Pulmonary artery endothelial cell (primary cell): ENCODE measurements at places on chromosomes 5 and 9.

DNA sequence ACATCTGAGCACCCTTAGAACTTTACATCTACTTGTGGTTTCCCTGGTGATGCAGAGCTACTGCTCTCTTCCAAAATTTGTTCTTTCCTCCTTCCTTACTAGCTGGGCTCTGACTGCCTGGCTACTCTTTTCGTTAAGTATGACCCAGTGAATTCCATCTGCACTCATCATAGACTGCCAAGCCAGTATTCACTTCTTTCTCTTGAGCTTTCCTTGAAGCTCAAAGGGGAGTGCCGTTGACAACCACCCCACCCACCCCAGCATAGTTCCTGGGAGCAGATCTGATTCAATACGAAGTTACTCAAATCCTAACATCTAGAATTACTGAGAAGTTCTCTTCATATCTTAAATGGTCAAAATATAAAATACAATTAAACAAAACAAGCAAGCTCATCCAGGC is 190.5 kb downstream of the ADAMTS12 start:
- DNase-seq = no peak

DNA sequence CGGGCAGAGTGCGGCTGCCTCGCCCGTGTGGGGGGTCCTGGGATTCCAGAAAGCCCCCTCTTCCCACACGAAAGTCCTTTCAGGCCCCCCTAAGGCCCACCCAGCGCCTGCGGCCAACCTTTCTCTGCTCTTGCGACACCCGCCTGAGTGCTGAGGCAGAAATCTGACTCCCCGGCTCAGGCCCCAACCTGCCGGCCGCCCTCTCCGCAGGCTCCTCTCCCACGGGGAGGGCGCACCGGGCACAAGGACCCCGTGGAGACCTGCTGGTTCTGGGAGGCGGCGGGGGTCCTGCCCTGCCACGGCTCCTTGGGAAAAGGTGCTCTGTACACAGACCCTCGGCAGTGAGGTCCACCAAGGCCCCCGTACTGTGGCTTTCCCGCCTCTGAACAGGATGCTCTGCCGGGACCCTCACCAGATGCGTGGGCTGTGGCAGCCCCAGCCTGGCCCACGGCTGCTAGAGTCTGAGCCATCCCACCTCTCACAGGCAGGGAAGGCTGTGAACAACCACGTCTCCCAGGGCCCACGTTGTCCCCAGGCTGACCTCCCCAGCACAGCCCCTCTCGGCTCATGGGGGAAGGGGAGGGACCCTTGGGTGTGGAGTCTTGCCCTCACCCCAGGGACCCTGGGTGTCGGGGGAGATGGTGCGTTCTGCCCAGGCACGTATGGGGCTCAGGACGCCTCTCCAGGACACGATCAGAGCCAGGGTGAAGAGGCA is 41.5 kb upstream of the EGFL7 start:
- DNase-seq = no peak

DNA sequence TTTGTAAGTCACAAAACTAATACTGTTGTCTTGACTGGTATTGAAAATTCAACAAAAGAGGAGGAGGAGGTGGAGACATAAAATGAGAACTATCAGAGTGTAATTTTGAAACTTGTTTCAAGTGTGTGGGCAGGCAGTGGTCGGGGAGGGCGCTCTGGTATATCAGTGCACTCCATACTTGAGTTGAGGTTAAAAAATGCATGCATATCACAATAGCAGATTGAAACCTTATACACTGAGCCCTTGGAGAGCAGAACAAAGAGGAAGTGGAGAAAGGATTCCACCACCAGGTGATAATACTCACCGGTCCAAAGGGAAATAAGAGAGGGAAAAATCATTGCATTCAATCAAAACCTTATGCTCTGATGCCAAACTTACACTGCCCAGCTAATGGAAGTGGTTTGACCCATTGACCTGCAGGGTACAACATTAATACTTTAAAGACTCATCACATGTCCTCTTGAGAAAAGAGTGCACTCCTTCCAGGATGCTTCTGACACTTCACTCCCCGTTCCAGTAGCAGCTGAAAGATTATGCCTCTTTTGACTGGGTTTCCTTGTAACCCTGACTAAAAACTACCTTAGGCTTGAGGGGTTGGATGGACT is 79.5 kb upstream of the FAM169A start:
- DNase-seq = no peak

GRCh38 chr9:82651474-82651873 is 411.5 kb downstream of the RASEF start:
- DNase-seq = no peak

DNA sequence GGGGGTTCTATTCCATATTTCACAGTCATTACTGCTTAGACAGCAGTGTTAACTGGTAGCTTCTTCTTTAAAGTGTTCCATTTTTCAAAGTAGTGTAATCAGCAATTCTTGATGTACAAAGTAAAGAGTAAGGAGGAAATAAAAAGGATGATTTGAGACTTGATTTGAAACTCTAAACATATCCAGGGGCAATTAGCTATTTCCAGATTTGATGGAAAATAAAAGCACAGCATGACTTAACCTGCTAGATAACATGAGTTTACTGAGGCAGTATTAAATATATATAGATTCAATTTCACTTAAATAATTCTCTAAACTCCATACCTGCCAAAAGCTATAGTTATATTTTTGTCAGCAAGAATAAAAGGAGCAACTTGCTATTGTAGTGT is 29.8 kb downstream of the NR2F1 start:
- no peak for DNase-seq

DNA sequence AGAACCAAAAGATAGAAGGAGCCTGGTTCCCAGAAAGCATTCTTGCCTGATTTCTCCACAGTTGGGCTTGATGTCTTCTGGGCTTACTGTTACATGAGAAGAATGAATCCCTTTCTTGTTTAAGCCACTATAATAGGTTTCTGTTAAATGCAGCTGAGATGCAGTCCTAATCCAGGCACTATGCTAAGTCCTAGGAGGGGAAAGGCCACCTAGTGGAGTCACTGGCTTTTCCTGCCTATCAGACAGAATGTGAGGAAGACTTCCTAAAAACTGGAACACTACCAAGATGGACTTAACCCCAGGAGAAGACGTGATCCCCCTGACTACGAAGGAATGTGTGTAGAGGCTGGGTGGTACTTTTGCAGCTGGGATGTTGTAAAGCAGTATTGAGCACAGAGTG is 34.3 kb upstream of the FSD1L start:
- DNase-seq = no peak

DNA sequence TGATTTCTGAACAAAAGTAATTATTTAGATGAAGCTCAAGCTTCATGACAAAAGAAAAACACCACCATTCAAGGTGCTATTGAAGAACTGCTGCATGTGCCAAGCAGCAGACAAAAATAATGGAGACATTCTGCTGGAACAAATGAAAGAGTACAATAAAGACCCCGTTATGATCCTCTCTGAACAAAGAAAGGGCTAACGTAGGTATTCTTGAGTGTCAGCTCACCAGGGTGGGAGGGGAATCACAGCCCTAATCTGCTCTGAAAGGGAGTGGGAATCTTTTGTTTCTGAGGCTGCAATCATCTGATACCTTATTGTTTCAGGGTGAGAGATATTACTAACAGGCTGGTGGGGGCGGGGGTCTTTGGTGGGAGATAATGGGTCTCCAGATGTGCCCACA is 15.4 kb downstream of the CEMIP2 start:
- no peak for DNase-seq

DNA sequence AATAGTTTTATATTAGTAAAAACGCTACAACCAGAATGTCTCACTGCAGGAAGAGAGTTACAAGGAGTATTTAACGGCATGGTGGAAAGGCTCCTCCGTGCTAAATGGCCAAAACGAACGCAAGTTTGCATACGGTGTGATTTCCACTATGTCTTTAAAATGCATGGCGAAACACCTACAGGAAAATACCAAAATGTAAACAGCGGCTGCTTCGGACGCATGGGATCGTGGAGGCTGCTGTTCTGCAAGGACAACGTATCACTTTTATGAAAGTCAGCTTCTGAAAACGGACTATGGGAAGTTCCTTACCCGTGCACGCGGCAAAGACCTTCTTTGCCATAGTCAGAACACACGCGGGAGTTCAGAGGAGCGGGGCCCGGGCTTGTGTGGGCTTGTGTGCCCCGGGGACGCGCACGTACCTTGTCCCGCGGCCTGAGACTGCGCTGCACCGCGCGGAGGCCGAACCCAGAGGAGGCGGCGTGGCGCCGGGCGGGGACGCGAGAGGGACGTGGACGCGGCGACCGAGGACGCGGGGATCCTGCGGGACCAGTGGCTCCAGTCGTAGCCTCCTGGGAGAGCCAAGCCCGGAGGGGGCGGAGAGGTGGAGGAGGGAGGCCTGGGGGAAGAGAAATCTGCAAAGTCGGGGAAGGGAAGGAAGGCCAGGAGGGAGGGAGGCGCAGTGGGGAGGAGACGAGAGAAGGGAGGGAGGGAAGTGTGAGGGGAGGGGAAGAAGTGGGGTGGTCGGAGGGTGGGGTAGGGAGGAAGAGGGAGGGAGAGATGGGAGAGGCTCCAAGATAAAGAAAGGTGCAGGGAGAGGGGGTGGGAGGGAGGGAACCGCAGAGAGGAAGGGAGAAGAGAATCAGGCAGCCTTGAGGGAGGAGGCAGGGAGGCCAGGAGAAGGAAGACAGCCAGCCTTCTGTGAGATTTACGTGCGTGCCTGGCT is at the start of gene CMBL:
TSS of gene CMBL (minus strand) at position 697 of the 943 bp plus-strand sequence. CDS start 17,140 bp downstream, outside the sequence.
- no peak for DNase-seq

GRCh38 chr5:39774605-39775004 is 349.8 kb upstream of the DAB2 start:
- no peak for DNase-seq

GRCh38 chr9:98094851-98095250 is 24.2 kb downstream of the TRIM14 start:
- no peak for DNase-seq

DNA sequence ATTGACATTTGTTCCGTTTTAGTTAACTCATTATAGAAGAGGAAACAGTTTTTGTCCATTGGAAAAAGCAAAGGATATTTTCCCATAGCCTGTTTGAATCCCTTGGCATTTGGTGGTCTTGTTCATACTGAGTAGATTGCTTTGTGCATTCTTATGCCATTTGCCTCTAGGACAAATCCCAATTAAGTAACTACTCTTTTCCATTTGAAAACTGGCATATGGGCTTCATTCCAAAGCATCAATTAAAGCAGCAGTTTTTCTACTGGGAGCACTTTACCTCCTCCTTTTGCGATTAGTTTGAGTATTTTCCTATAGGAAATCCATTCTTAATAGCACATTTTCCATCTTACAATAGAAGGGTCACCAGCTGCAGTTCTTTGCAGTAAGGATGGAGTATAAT is 31.2 kb downstream of the GPR21 start:
- no peak for DNase-seq

GRCh38 chr5:158725297-158725851 is 374.3 kb downstream of the EBF1 start:
- DNase-seq = no peak

- no peak for DNase-seq
Observed at GRCh38 chr9:87324613-87325194, 173.0 kb upstream of the DAPK1 start.

DNA sequence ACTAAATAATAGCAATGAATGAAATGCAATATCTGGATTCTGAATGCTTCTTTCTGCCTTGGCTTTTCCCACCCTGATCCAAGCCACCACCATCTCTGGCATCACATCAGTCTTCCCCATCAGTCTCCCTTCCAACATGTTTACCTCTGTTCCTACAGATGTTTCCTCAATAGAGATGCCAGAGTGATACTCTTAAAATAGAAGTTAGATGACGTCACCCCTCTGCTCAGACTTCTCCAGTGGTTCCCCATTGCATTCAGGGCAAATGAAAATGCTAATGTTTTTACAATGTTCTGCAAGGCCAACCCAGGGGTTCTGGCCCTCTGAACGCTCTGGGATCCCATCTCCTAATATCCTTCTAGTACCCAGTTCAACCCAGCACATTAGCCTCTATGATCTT is 305.8 kb downstream of the TRIM32 start:
- no peak for DNase-seq

GRCh38 chr9:91043811-91044175 is 242.2 kb downstream of the SYK start:
- DNase-seq = no peak

- DNase-seq = no peak
Observed at GRCh38 chr5:54589786-54590185, 72.2 kb downstream of the SNX18 start.

DNA sequence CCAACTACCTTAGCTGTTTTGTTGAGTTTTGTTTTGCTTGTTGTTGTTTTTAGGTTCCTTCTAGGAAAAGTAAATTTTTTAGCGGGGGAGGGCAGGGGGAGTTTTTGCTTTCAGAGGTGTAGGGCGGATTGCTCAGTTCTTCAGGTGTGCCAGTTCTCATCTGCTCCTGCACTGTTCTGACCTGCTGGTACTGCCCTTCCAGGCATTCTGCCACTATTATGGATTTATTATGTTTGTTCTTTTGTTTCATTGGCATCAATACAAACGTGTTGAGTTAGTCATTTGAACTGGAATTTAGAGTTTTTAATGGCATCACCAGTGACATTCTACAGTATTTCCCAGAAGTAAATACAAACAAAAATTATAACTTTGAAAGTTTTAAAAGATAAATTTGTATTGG is 26.0 kb downstream of the ERCC6L2 start:
- DNase-seq = no peak

- no peak for DNase-seq
Observed at GRCh38 chr5:24161559-24161958, 483.2 kb downstream of the CDH10 start.

DNA sequence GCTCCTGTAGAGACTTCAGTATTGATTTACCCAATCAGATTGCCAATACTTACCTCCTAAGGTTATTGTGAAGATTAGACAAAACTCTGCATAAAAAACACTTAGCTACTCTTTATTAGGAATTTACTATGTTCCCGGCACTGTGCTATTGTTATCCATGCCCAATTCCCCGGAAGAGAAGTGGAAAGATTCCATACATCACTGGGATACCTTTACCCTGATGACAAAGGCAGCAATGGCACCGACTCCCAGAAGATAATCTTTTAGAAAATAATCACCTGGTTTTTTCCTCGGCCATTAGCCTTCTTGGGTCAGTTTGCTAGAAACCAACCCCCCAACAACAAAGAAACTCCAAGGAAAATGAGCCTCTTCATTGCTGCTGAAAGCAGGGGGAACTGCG is 226.0 kb downstream of the SNX18 start:
- no peak for DNase-seq

GRCh38 chr9:117488659-117489058 is 73.8 kb upstream of the ASTN2 start:
- no peak for DNase-seq

GRCh38 chr9:8730618-8731017 is 931.0 kb upstream of the DMAC1 start:
- no peak for DNase-seq

- DNase-seq = no peak
Observed at GRCh38 chr5:142506046-142506445, 179.8 kb downstream of the FGF1 start.

GRCh38 chr5:11700391-11700790 is 203.9 kb downstream of the CTNND2 start:
- no peak for DNase-seq
